ENCODE measurements at places on chromosomes 12 and 14.

DNA sequence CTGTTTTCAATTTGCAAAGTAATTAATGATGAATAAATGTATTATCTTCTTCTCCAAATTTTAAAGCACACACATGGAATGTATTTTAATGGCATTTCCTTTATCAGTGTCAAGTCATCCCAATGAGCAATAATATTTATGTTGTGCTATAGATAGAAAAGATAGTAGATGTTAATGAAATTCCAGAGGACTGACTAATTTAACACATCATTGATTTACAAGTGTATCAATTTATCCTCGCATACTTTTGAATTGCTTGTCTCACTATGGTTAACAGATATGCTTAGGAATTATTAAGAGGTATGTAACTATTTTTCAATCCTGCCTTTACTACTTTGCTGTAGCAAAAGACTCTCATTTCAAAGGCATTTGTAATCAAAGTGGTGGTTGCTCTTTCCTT is 842.9 kb downstream of the SLC6A15 start:
- no peak for DNase-seq

DNA sequence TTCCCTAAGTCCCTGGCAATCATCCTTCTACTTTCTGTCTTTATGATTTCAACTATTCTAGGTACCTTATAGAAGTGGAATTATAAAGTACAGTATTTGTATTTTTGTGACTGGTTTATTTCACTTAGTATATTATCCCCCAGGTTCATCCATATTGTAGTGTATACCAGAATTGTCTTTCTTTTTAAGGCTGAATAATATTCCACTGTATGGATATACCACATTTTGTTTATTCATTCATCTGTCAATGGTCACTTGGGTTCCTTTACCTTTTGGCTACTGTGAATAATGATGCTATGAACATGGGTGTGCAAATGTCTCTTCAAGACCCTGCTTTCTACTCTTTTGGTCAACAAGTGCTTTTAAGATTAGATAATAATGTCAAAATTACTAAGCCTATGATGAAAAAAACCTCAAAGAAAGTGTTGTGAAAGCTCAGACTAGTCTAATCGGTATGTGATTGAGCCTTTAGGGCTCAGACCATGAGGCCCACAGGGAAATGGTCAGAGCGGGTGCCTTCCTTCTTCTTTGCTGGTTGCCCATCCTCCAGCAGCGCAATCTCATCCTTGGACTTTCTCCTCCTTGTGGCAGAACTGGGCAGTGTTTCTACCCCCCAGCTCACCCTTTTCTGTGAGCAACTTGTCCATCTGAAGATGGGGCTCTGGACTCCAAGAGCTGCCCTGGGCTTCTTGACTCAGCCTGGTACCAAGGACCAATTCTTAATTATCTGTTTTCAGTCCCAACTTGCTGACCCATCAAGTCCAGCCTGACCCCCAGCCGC is 105.4 kb downstream of the TTC8 start:
- no peak for DNase-seq

- DNase-seq = no peak
These were observed 103.5 kb downstream of the FGD4 start for GRCh38 chr12:32502693-32503502.

DNA sequence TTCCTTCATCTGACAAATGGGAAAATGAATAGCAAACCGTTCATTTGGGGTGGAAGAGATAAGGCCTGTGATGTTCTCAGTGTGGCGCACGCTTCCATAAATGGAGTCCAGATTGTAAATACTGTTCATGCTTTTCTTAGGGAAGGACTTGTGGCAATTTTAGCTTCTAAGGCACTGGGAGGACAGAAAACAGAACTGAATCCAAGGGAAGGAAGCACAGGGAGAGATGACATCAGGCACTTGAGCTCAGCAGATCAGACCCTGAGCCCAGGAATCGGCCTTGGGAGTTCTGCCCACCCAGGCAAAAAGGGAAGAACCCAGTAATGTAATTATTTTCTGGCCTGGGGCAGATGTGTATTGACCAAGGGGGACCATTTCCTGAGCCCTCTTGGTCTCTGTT is 7.2 kb upstream of the SH2B3 start:
- DNase-seq = no peak

DNA sequence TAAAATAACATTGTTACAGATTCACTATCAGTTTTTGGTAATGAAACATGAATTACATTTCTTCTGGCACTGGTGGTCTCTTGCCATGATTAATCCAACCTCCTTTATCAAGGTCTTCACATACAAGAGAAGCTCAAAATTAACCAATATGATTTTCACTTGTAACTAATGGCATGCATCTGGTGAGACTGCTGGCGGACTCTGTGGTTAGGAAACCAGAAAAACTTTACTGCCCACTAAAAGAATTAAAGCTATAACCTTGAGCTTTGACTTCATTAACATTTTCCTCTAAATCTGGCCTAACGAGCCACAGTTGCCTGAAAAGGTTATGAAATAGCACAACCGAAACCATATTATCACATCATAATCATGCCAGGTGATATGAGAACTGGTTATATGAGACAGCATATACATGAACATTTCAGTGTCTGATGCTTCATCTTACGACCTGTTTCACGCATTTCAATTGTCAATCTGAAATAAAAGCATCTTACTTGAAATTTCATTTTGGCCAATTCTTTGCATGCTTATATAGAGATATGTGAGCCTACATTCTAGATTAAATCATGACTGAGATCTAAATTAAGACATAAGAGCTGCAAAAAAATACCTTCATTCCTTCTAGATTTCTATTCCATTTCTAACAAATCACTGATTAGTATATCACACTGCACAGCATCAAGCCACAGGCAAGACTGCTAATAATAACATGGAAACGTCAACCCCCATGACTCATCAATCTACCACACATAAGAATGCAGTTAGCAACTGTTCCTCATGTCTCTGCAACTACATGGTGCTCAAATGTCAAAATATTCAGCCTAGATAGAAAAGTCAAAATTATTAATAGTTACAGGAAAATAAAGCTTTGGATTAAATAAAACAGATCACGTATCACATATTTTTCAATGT is 89.3 kb downstream of the OSBPL8 start:
- DNase-seq = no peak
